Upper lobe of left lung (tissue), 6 donors: ENCODE measurements at places on chromosomes 12 and 14. TPM values are rescaled to one million over a fixed set of nuclear protein-coding genes. Genes with fewer than 3 reads are reported as not detected.

- no peak for DNase-seq
Observed at GRCh38 chr14:105100910-105101309, 35.7 kb upstream of the GPR132 start.

GRCh38 chr12:32891526-32891925, 5.1 kb downstream of the PKP2 start:
- no peak for DNase-seq

DNA sequence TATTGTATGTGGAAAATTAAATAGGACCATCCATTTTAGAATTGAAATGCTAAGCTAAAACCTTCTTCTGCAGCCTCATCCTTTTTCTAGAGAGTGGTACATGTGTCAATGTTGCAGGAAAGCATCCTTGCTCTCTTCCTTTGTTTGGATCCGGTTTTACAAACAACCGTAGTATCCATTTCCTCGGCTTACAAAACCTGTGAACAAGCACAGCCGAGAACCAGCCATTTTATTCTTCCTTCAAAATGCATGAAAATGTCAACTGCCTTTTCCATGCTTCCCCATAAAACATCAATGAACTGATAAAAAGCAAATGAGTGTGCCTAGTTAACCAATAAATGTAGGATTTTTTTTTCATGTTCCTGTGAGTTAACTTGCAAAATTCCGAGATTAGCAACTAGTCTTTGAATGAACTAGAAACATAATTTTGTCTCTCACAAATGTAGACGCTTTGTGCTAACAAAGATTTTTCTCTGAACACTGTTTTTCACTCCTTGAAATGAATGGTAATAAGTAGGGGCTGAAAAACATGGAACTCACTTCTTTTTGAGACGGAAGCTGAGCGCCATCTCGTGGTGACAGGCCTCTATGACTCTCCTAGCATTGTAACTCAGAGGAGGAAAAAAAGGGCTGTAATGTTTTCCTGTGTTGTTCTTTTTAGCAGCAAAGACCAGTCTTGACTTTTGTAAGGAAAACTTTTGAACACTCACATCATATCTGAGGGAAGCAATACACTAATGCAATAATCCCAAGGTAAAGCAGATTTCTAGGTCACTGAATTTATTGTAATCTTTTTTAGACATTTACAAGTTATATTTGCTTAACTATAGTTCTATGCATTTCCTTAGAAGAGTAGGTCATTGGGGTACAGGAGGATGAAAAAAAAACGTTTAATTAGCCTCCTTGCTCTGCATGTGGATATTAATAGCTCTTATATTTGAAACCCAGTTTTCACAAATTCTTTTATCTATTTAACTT, 157.4 kb upstream of the FOXG1 start:
- DNase-seq: no peak

- DNase-seq: no peak
Observed at GRCh38 chr12:110436231-110436630, 13.9 kb downstream of the ARPC3 start.

DNA sequence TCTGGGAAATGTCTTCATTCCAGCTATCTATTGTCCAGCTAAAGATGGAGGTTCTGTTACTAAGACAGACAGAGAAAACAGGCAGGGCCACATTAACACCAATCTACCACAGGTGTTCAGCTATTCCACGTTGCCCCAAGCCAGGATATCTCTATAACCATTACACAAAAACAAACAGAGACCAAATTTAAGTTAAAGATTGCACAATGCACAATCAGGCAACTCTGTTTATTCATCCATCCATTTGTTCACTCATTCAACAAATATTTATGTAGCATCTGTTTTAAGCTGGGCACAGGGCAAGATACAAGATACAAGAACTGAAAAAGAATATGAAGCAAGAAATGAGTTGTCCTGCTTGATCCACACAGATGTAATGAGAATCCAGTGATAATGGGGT, 629.0 kb downstream of the MED13L start:
- no peak for DNase-seq

DNA sequence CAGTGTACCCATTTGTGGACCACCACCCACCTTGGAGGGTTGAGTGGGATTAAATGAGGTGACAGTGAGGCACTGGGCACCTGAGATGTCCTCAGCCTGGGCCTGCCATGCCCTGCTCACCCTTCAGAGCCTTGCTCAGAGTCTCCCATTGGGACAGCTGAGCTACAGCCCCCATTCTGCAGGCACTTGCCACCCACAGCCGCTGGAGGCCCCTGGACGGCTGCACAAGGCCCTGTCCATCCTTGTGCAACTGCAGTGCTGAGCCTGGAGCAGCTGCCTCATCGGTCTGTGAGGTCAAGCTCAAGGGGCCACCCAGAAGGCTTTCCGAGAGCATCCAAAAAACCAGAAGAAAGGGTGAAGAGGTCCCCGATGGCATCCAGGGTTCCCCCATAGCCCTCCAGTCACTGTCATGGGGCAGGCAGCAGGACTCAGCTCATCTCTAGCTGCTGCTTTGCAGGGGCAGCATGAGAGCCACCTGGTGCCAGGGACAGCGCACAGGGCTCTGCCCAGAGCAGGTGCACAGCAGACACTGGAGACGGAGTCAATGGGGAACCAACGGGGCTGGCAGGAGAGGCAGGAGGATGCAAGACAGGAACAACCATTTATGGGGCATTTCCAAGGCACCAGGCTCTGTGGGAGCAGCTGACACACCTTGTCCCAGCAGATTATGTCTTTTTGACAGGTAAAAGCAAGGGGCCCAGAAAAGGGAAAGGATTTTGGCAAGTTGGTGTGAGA, 84.6 kb downstream of the ARL6IP4 start:
- DNase-seq: no peak

GRCh38 chr12:65596514-65597091, 227.7 kb upstream of the HMGA2 start:
- DNase-seq: no peak

DNA sequence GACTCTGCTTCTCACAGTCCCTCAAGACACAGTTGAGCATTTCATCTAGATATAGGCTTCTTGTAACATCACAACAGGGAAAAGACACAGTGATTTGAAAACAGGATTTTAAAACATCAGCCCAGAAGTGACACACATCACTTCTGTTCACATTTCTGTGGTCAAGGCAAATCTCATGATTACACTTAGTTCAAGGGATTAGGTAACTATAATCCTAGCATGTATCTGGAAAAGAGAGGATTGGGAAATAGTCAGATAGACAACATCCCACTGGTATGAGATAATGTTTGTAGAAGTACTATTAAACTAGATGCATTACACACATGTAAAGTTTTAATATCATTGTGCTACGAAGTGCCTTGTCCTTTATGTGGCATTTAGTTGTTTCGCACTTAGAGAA, 252.6 kb upstream of the PRKD1 start:
- no peak for DNase-seq

The TSPAN11 gene
- total RNA-seq: 9.7 TPM

The DHH gene
- 0.66 TPM for total RNA-seq

The SDSL gene
- total RNA-seq: 11.9 TPM

The LTBP2 gene
- 136 TPM for total RNA-seq

The SERPINA12 gene
- not detected for total RNA-seq
